ENCODE measurements at places on chromosomes 4 and X. TPM values are rescaled to one million over a fixed set of nuclear protein-coding genes. Genes with fewer than 3 reads are reported as not detected.

- no peak for DNase-seq
Measured at GRCh38 chrX:17412692-17413091, 37.7 kb downstream of the NHS start.

Gene STATH
- not detected for total RNA-seq

GRCh38 chr4:137430171-137430570, 102.1 kb downstream of the PCDH18 start:
- DNase-seq = no peak

- DNase-seq = no peak
Measured at GRCh38 chr4:183388777-183389176, 55.7 kb upstream of the CDKN2AIP start.

- DNase-seq = no peak
Measured at GRCh38 chr4:153518637-153519389, 52.7 kb downstream of the TMEM131L start.

Gene SERTM2
- 5.6 TPM for total RNA-seq

DNA sequence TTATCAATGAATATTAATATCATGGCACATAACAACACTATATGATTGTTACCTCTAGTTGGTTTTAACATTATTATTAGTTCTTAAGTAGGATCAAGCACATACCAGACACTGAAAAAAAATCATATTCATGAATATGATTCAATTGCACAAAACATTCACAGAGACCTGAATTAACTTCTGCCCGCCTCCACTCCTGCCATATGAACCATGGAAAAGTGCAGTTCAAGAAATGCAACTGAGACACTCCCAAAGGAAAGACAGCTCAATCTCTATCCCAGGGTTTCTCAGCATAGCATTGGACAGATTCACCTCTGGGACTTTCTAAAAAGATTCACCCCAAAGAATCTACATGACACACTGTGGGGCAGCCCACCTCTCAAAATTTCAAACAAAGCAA, 103.5 kb upstream of the KCNIP4 start:
- no peak for DNase-seq

DNA sequence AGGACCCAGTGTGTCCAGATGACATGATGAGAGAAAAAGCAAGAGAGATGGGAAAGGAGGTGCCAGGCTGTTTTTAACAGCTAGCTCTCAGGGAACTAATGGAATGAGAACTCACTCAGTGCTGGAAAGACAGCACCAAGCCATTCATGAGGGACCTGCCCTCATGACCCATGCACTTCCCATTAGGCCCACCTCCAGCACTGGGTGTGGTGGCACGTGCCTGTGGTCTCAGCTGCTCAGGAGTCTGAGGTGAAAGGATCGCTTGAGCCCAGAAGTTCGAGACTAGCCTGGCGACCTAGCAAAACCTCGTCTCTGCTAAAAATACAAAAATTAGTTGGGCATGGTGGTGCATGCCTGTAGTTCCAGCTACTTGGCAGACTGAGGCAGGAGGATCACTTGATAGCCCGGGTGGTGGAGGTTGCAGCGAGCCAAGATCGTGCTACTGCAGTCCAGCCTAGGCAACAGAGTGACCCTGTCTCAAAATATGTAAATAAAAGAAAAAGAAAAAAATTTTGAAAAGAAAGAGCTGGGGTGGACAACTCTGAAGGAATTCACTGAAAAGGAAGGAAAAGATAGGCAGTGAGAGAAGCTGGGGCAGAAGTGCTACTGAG, 50.9 kb downstream of the FAM193A start:
- DNase-seq = no peak

Gene CXCL10
- 0.34 TPM for total RNA-seq

DNA sequence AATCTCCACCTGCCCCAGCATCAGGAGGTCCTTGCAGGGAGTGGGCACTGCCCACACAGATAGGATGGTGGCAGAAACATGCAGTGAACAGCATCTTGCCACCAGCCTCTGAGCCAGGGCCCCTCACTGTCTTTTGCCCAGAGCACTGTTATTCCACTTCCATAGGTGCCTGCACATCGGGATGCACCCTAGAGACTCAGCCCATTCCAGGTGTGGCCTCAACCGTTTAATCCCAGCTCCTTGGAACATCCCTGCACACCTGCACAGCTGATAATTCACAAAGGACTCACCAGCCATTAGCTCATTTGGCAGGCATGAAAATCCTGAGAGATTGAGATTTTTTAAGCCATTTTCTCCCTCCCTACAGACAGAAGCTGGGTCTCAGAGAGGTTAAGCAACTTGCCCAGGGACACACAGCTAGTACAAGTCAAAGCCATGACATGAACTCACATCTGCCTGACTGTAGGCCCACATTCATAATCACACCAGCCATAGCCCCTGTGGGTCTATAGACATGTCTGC, 116.3 kb downstream of the EFNB1 start:
- peak; percentile 8 for DNase-seq

DNA sequence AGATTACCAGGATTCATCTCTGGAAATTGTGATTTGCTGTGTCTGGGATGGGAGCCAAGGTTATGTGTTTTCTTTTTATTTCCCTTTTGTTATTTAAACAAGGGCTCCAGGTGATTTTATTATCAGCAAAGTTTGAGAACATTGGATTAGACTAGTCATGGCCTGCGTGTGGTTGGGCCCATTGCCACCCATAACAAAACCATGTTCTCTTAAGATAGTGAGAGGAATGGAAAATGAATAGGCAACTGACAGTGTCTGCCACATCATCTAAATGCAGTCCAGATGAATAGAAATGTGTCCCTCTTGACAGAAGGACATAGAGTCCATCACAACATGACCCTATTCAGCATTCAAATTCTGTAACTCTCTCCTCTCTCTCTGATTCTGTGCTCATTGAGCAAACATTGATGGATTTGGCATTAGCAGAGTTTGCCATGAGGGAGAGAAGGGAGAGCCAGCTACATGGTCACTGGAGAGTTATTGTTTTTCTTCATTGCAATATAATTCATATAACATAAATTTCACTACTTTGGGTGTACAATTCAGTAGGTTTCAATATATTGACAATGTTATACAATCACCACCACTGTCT, 11.7 kb downstream of the XK start:
- no peak for DNase-seq

Gene MAGEC2
- total RNA-seq = not detected

Gene FRMD7
- total RNA-seq = 1.6 TPM

GRCh38 chr4:117331817-117332216, 246.4 kb upstream of the TRAM1L1 start:
- no peak for DNase-seq

All from ureter (tissue), 1 donor.